ENCODE measurements at places on chromosomes 5 and 9.

DNA sequence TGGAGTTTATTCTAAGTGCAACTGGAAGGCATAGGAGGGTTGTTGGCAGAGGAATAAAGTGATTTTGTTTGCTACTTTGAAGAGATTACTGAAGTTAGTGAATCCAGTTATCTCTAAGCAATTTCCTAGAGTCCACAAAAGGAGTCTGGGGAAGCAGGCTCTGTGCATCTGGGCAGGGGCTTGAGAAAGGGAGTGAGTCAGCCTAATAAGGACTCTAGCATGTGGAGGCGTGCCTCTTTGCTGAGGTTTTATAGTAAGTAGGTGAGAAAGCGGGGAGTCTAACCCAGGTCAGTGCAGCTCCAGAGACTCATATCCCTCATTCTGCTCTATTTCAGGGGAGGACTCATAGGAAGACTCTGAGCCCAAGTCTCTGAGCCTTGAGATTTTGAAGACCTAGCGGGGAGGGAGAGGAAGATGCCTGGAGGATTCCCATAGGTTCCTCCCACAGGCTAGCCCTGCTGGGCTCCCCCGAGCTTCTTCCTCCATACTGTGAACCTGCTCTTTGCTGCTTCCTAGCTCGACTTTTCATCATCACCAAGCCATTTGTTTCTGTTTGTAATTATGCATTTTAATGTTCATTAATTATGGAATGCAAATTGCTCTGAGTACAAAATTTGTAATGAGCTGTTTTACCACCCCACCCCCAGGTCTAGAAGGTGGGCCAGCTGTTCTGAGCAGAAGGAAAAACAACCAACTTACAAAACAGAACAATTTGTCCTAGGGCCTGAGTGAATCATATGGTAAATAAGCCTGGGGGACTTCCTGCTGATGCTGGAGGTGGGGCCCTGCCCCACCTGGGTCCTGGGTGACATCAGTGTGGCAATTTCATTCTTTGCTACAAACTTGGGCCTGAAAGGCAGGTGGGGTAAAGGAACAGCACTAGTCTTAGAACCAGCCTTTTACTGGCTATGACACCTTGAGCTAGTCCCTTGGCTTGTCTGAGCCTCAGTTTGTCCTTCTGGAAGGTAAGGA, 150.2 kb downstream of the TRIM32 start:
- no peak overlapping the region for H3K27ac ChIP-seq
- DNase-seq: no peak
- H3K27me3 ChIP-seq: no peaks in the 10 kb centered on the region

DNA sequence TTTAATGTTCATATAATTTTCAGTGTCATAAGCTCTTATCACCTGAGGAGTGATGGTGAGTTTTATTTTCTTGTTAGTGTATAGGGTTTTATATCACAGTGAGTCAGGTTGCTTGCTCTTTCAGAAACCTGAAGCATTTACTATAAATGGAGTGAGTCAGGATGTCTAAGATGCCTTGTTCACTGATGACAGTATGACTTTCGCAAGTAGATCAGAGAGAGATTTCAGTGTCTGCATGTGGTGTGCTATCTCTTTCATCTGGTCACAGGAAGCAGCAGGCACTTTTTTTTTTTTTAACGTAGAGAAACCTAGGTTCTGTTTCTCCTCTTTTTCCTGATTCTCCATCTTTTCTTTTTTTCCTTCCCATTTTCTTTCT, 237.1 kb downstream of the DMRTA1 start:
- no peaks in the 10 kb centered on the region for H3K36me3 ChIP-seq
- no peak overlapping the region for H3K4me3 ChIP-seq
- no peaks in the 10 kb centered on the region for H3K27me3 ChIP-seq
- no peaks in the 10 kb centered on the region for H3K4me1 ChIP-seq
- DNase-seq: no peak

DNA sequence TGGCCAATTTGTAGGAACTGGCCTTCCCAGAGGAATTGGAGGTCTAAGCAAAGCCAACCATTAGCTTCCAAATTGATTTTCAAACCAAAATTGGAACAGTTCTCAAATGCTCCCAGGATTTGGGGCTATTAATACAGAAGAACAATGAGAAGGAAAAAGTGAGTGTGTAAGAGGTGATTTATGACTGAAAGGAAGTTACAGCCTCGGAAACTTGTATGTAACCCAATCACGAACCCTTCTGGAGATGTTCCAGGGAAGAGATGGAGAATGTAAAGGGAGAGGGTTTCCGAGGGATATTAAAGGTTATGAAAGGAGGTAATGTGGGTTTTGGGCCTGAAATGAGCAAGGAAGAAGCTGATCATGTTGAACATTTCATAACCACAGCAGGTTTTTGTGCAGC, 93.2 kb upstream of the CXCL14 start:
- H3K4me3 ChIP-seq: no peak overlapping the region
- no peaks in the 10 kb centered on the region for H3K27me3 ChIP-seq
- no peaks in the 10 kb centered on the region for H3K4me1 ChIP-seq
- H3K36me3 ChIP-seq: no peaks in the 10 kb centered on the region
- no peak for DNase-seq

- H3K36me3 ChIP-seq: no peaks in the 10 kb centered on the region
- H3K27ac ChIP-seq: no peak overlapping the region
- H3K27me3 ChIP-seq: no peaks in the 10 kb centered on the region
These were observed 14.2 kb downstream of the PTPN3 start for GRCh38 chr9:109483744-109484429.

DNA sequence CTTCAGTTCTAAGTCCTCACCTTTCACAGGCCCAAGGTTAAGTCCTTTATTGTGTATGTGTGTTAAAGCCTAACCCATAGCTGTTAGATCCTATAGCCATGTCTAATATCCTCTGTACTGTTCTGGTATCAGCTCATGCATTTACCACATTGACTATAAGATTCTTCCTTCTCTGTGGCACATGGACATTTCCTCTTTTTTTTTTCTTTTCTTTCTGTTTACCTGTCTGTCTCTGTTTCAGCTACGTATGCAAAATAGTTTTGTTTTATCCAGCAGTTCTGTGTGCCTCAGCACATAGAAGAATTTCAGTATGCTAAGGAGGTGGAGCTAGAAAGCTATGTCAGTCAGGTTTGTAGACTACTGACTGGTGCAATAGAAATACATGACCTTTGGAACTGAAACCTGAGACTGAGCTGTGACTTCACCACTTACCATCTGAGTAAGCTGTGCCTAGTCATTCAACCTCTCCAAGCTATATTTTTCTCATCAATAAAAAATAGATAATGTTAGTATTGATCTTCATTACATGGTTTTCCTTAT, 155.6 kb upstream of the VLDLR start:
- no peak for DNase-seq
- no peaks in the 10 kb centered on the region for H3K36me3 ChIP-seq
- H3K27ac ChIP-seq: no peak overlapping the region
- H3K4me1 ChIP-seq: no peaks in the 10 kb centered on the region

GRCh38 chr9:26955222-26955903, 849 bp upstream of the IFT74 start:
- H3K27me3 ChIP-seq: no peaks in the 10 kb centered on the region
- H3K27ac ChIP-seq: peak overlapping the region; percentile 91
- H3K4me1 ChIP-seq: peaks cover 6% of the 10 kb centered on the region
- H3K4me3 ChIP-seq: peak overlapping the region; percentile 78

DNA sequence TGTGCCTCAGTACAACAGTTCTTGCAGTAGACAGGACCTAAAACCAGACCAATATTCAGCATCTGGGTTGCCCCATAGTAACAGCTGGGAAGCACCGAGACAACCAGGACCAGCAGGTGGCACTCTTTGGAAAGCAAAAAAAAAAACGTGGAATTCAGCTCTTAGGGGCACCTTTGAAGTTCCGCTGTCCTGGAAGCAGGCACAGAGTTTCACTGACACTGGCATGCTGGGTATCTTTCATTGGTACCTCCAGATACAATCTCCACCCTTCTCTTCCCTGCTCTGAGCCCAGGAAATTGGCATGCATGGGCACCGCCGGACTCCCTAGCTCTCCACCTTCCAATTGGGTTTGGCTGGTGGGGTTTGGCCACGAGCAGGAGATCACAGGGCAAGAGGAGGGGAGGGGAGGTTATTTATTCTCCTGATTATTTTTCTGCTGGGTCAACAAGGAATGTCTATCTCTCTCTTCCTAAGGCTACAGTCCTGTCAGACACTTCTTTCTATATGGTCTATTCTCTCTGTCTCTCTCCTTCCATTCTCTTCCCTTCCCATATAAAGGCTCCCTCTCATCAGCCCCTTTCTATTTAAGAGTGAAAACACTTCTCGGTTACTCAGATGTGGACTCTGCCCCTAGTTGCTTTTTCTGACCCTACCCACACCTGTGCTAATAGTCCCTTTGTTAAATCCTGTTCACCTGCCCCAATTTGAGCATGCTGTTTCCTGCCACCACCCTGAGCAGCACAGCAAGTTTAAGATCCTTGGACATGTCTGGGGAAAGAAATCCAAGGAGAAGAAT, 1.9 kb upstream of the IDNK start:
- H3K4me1 ChIP-seq: no peaks in the 10 kb centered on the region
- no peaks in the 10 kb centered on the region for H3K36me3 ChIP-seq
- no peak overlapping the region for H3K4me3 ChIP-seq
- no peak for DNase-seq

DNA sequence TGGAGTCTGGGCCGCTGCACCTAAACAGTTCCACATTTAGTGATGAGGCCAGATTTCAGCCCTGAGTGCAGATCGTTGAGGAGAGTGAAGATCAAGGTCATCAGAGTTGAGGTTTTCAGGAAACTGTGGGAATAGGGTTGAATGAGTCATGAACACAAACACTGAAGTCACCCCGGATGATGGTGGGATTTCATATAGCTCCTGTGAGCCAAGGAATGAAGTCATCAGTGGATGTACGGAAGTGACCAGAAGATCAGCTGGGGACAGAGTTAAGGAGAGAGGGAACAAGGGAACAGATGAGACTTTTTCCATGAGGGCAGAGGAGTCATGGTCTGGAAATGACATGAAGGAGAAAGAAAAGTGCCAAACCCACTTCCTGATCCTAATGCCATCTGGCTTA, 36.5 kb downstream of the PALM2AKAP2 start:
- H3K4me3 ChIP-seq: no peak overlapping the region
- DNase-seq: peak; percentile 79
- H3K27ac ChIP-seq: peak overlapping the region; percentile 82
- no peaks in the 10 kb centered on the region for H3K36me3 ChIP-seq
- no peaks in the 10 kb centered on the region for H3K27me3 ChIP-seq

GRCh38 chr9:14985419-14985818, 75.2 kb upstream of the FREM1 start:
- H3K4me3 ChIP-seq: no peak overlapping the region
- H3K27me3 ChIP-seq: no peaks in the 10 kb centered on the region
- H3K27ac ChIP-seq: no peak overlapping the region
- H3K36me3 ChIP-seq: no peaks in the 10 kb centered on the region

DNA sequence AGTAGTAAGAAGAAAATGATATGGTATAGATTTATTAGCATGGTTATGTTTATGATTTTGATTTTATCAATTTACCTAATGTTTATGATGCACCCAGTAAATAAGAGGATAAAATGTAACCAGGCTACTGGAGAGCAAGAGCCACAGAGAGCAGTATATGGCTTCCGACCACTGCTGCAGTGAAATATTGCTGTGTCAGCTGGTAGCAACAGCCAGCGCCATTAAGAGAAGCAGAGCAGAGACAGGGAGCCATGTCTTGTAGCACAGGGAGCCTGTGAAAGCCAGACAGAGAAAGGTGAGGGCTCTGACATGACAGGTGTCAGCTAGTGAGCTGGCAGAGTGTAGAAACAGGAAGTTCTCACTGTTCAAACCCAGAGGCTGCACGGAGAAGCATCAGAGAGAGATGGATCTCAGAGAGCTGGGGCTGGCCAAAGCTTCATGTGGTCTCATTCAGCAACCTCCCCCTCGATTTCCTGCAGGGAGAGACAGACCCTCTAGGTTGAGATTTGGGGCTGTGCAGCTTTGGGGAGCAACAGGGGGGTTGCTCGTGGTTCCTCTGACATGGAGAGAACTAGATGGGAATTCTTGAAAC, 202.1 kb downstream of the MED10 start:
- no peaks in the 10 kb centered on the region for H3K36me3 ChIP-seq
- DNase-seq: no peak
- no peaks in the 10 kb centered on the region for H3K4me1 ChIP-seq

DNA sequence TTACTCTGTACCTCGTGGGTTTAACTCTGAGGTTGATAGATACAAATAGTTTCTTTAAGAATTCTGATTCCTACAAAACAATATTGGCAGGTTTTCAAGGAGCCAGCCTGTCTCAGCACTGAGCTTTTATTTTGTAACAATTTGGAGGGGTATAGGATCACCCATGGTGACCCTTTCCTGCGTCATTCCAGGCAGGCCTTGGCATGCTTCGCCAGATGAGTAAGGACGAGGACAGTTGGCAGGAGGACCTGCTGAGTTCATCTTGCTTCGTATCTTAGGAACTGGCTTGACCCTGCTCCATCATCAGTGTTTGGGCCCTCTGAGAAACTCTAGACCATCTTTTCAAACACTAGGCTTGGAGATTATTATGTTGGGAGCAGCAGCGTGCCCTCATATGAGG, 17.9 kb downstream of the ZNF462 start:
- H3K36me3 ChIP-seq: no peaks in the 10 kb centered on the region
- DNase-seq: no peak
- H3K4me3 ChIP-seq: no peak overlapping the region
- H3K27me3 ChIP-seq: no peaks in the 10 kb centered on the region

DNA sequence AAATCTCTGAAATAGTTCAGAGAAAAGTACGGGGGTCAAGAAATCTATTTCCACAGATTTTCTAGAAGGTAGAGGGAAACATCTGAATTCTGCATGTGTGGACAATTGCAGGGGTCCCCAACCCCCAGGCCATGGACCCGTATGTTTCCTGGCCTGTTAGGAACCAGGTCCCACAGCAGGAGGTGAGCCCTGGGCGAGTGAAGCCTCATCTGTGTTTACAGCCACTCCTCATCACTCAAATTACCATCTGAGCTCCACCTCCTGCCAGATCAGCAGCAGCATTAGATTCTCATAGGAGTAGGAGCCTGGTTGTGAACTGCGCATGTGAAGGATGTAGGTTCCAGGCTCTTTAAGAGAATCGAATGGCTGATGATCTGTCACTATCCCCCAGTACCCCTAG, 200.5 kb upstream of the EDIL3 start:
- no peaks in the 10 kb centered on the region for H3K36me3 ChIP-seq
- H3K4me1 ChIP-seq: no peaks in the 10 kb centered on the region
- no peak overlapping the region for H3K27ac ChIP-seq
- H3K27me3 ChIP-seq: no peaks in the 10 kb centered on the region
- H3K4me3 ChIP-seq: no peak overlapping the region

- no peak for DNase-seq
- no peaks in the 10 kb centered on the region for H3K36me3 ChIP-seq
- no peaks in the 10 kb centered on the region for H3K27me3 ChIP-seq
These were observed 77.9 kb downstream of the SLIT3 start for GRCh38 chr5:169222934-169223594.

DNA sequence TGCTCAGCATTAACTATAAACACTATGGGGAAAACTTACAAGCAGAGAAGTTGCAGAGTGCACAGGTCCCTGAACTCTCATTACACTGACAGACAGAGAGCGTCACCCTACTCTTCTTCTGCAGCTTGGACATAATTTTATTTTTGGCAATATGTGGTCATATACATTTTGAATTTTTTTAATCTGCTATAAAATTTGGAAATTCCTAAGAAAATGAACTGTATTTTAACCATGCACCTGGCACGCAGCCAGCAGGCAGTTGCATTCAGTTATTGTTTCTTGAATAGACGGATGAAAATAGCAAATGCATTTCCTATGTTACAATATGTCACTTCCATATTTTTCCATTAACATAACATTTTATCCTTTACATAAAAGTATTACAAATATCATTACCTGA, 100.2 kb downstream of the SLC25A46 start:
- H3K27me3 ChIP-seq: no peaks in the 10 kb centered on the region
- DNase-seq: no peak
- H3K27ac ChIP-seq: no peak overlapping the region
- no peaks in the 10 kb centered on the region for H3K4me1 ChIP-seq
- no peak overlapping the region for H3K4me3 ChIP-seq
- H3K36me3 ChIP-seq: no peaks in the 10 kb centered on the region

GRCh38 chr5:15529821-15530220, 29.8 kb downstream of the FBXL7 start:
- no peaks in the 10 kb centered on the region for H3K36me3 ChIP-seq
- no peaks in the 10 kb centered on the region for H3K4me1 ChIP-seq
- H3K27me3 ChIP-seq: no peaks in the 10 kb centered on the region
- no peak overlapping the region for H3K27ac ChIP-seq
- DNase-seq: no peak

Measured in thoracic aorta (tissue), 2 donors.